Heart left ventricle (tissue), 16 donors: ENCODE measurements at places on chromosomes 2 and 18. TPM values are rescaled to one million over a fixed set of nuclear protein-coding genes. Genes with fewer than 3 reads are reported as not detected.

- peak overlapping the region; percentile 90 for H3K27ac ChIP-seq
- peak; percentile 65 for DNase-seq
- H3K4me3 ChIP-seq, result peak overlapping the region; percentile 63
- no peaks in the 10 kb centered on the region for H3K27me3 ChIP-seq
- H3K36me3 ChIP-seq, result no peaks in the 10 kb centered on the region
Observed at GRCh38 chr18:77131100-77131651, 1.4 kb downstream of the MBP start.

DNA sequence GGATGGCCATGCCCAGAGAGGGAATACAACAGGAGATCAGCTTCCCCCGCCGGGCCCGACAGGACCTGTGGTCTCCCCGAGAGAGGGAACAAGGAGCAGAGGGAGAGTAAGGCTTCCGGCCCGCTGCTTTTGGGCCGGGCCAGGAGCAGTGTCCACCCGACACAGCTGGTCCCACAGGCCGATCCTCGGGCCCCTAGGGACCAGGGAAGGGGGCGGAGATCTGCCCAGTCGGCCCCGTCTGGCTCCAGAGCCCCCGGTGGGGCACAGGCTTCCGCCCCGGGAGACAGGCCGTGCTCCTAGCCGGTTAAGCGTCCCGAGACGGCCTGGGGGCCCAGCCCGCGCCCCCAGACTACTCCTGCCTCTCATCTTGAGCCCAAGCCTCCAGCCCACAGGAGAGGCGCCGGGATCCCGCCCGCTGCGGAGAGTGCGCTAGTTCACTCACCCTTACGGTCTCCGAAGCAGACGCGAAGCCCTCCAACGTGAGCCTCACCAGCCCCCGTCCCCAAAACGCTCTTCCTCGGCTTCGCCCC, at the start of gene MCFD2:
Gene MCFD2, minus strand, starts transcription at position 526 of the 530 bp plus-strand sequence. CDS start 6,635 bp downstream, outside the sequence.
- peaks cover 17% of the 10 kb centered on the region for H3K36me3 ChIP-seq
- peak; percentile 84 for DNase-seq
- H3K4me1 ChIP-seq, result peaks cover 47% of the 10 kb centered on the region
- peak within 1 kb of the TSS; percentile 83 for H3K4me3 ChIP-seq

DNA sequence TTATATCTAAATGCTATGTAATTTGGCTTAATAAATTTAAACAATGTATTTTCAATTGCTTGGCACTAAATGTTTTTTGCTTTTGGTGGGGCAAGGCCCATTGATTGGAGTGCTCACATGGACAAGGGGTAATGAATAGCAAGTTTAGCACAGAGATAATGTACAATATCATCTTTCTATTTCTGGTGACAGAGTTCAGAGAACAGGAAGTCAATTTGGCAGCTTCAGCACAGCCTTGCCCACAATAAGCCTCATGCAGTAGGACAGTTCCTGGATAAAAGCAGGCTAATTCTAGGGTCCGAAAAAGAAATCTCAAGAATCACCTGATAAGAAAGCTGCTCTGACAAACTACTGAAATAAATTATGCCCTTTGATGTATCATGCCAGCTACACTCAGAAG, 443.9 kb upstream of the FSHR start:
- peak overlapping the region; percentile 26 for H3K27ac ChIP-seq
- no peaks in the 10 kb centered on the region for H3K36me3 ChIP-seq
- no peak overlapping the region for H3K4me3 ChIP-seq
- no peaks in the 10 kb centered on the region for H3K27me3 ChIP-seq
- H3K4me1 ChIP-seq, result no peaks in the 10 kb centered on the region
- DNase-seq, result no peak

- no peak overlapping the region for H3K4me3 ChIP-seq
- H3K27ac ChIP-seq, result no peak overlapping the region
- H3K36me3 ChIP-seq, result no peaks in the 10 kb centered on the region
- DNase-seq, result no peak
Observed at GRCh38 chr2:56476509-56477071, 292.8 kb downstream of the CCDC85A start.

DNA sequence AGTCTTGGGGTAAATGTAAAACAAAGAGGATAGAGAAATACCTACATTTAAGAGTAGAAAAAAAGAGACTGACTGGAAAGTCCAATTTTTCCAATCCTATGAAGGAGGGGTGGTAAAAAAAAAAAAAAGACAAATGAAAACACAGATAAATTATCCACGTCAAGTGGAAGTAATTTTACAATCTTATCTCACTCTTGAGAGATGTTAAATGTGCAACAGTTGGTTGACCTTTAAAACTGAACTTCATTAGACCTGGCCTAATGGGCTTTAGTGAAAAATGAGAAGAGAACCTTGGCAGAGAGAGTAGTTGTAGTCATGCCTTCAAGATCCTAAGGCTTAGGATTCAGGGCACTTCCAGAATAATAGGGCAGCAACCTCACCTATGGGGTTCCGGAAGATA, 20.4 kb downstream of the GALNT3 start:
- H3K4me3 ChIP-seq, result no peak overlapping the region
- DNase-seq, result no peak
- no peaks in the 10 kb centered on the region for H3K27me3 ChIP-seq
- H3K27ac ChIP-seq, result no peak overlapping the region

- no peak for DNase-seq
- peaks cover 15% of the 10 kb centered on the region for H3K4me1 ChIP-seq
- H3K27ac ChIP-seq, result no peak overlapping the region
- no peaks in the 10 kb centered on the region for H3K27me3 ChIP-seq
- H3K36me3 ChIP-seq, result no peaks in the 10 kb centered on the region
Observed at GRCh38 chr2:45957533-45958227, 306.2 kb downstream of the PRKCE start.

Gene HNRNPLL
- 23.2 TPM for total RNA-seq

Gene TEX261
- total RNA-seq, result 54.4 TPM

Gene GNAL
- 2.4 TPM for total RNA-seq

Gene ANO7
- total RNA-seq, result 1.0 TPM
